ENCODE measurements at places on chromosomes 16 and 17. TPM values are rescaled to one million over a fixed set of nuclear protein-coding genes. Genes with fewer than 3 reads are reported as not detected.

The LAT gene
- 2.0 TPM for total RNA-seq

The SKAP1 gene
- total RNA-seq: not detected

The TBX4 gene
- total RNA-seq: 0.86 TPM

The TSR1 gene
- total RNA-seq: 65.8 TPM

The CETP gene
- not detected for total RNA-seq

The VMO1 gene
- total RNA-seq: not detected

The HSD11B2 gene
- 13.6 TPM for total RNA-seq

The TEKT5 gene
- total RNA-seq: not detected

The SGCA gene
- not detected for total RNA-seq

The FBXL16 gene
- total RNA-seq: 0.20 TPM

The RPL38 gene
- 2,370 TPM for total RNA-seq

The CARD14 gene
- 0.11 TPM for total RNA-seq

Data from HepG2 (cell line).